ENCODE measurements at places on chromosomes 2 and 18. TPM values are rescaled to one million over a fixed set of nuclear protein-coding genes. Genes with fewer than 3 reads are reported as not detected.

The CTIF gene
- total RNA-seq, result 28.5 TPM

GRCh38 chr2:241538838-241539615 lies 19.5 kb upstream of the BOK start:
- DNase-seq, result no peak
- H3K4me1 ChIP-seq, result peaks cover 4% of the 10 kb centered on the region
- H3K36me3 ChIP-seq, result no peaks in the 10 kb centered on the region
- H3K27ac ChIP-seq, result no peak overlapping the region

The SPR gene
- 13.0 TPM for total RNA-seq

The DUSP19 gene
- 3.4 TPM for total RNA-seq

The SERPINB13 gene
- total RNA-seq, result not detected

The TMEM37 gene
- 9.6 TPM for total RNA-seq

GRCh38 chr2:79487399-79487798 lies 25.5 kb upstream of the CTNNA2 start:
- no peaks in the 10 kb centered on the region for H3K27me3 ChIP-seq
- no peak for DNase-seq
- no peaks in the 10 kb centered on the region for H3K4me1 ChIP-seq
- H3K27ac ChIP-seq, result no peak overlapping the region
- no peaks in the 10 kb centered on the region for H3K36me3 ChIP-seq

The CCDC85A gene
- 0.22 TPM for total RNA-seq

The DNAH7 gene
- total RNA-seq, result 0.23 TPM

DNA sequence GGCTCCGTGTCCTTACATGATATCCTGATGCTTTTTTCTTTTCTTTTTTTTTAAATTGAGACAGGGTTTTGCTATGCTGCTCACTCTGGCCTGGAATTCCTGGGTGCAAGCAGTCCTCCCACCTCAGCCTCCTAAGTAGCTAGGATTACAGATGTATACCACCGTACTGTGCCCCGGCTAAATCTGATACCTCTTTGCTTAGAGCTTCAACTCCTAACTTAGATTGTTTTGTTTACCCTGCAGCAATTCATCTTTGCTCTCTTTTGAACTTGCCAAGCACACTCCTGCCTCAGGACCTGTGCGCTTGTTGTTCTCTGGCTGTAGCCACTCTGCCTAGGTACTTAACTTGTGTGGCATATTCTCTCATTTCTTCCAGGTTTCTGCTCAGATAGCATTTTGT lies 24.5 kb downstream of the RAB10 start:
- H3K27ac ChIP-seq, result peak overlapping the region; percentile 50
- no peak for DNase-seq
- peaks cover 21% of the 10 kb centered on the region for H3K4me1 ChIP-seq
- no peaks in the 10 kb centered on the region for H3K27me3 ChIP-seq

GRCh38 chr2:203625701-203626100 lies 80.7 kb upstream of the CD28 start:
- H3K27me3 ChIP-seq, result no peaks in the 10 kb centered on the region
- DNase-seq, result no peak
- no peaks in the 10 kb centered on the region for H3K36me3 ChIP-seq
- no peak overlapping the region for H3K4me3 ChIP-seq

The GKN2 gene
- total RNA-seq, result not detected

The CRYBA2 gene
- total RNA-seq, result not detected

DNA sequence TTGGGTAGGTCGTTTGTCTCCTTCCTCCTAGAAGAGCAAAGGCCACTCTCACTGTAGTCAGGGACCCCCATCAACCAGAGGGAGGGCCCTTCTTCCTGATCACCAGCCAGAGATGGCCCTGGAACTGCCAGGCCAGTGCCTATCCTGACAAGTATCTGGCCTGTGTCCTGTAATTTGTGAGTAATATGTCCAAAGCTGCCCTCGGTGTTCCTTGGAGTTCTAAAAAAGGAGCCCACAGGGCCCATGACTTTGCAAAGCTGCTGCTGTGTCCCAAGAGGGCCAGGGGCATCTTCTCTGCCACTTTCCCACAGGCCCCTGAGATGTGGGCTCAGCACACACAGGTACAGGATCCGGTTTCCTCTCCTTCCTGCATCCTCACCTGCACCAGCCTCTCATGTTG lies 212.4 kb downstream of the SEPTIN10 start:
- no peak overlapping the region for H3K4me3 ChIP-seq
- H3K27ac ChIP-seq, result no peak overlapping the region
- no peaks in the 10 kb centered on the region for H3K36me3 ChIP-seq
- no peaks in the 10 kb centered on the region for H3K27me3 ChIP-seq

The ARHGEF33 gene
- total RNA-seq, result 0.57 TPM

GRCh38 chr2:112065966-112066365 lies 10.9 kb downstream of the TMEM87B start:
- DNase-seq, result no peak
- peaks cover 58% of the 10 kb centered on the region for H3K36me3 ChIP-seq
- H3K27ac ChIP-seq, result no peak overlapping the region
- no peaks in the 10 kb centered on the region for H3K27me3 ChIP-seq
- no peak overlapping the region for H3K4me3 ChIP-seq

The EIF2B4 gene
- total RNA-seq, result 53.6 TPM

The ELAC1 gene
- 3.9 TPM for total RNA-seq

The DYNAP gene
- total RNA-seq, result 0.46 TPM

DNA sequence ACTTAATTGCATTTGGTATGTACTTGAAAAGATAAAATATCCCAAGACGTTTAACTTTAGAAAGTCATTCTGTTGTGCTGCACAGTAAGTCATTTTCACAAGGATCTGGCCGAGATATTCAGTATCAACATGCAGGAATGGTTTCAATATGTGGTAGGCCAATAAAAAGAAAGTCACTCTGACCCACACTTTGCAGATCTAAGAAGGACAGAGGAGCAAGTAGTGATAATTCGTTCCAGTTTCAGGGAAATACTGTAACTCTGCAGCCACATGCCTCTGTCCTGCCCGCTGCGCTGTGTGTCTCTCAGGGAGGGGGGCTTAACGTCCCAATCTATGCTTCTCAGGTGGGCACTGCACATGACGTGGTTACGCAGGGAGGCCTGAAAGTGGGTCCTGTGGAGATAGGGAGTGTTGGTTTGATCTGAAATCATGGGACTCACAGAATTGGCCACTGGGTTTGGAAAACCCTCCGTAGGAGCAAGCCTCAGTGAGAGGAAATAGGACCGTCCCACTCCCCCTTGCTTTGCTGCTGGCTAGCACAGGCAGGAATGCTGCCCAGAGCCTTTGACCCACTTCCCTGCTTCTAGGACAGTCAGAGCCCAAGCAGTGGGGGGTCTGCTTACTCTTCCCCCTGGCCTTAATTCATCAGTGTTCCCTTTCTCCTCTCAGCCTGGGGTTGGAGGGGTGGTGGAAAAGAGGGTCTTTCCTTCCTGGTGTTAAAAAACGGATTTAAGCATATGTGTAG lies 314.7 kb upstream of the SPRED2 start:
- peaks cover 4% of the 10 kb centered on the region for H3K4me1 ChIP-seq
- H3K27me3 ChIP-seq, result no peaks in the 10 kb centered on the region
- peak; percentile 18 for DNase-seq

Measured in WTC11 (cell line).